Activated CD4-positive, alpha-beta T cell treated with anti-CD3 and anti-CD28 coated beads, Interleukin-2, amount 50 U/mL, for 1 hour (primary cell): ENCODE measurements at places on chromosomes 6 and 20.

GRCh38 chr20:9051508-9051907 lies 17.4 kb upstream of the PLCB4 start:
- DNase-seq, result no peak

- DNase-seq, result no peak
Observed at GRCh38 chr6:80148220-80148619, 41.7 kb downstream of the BCKDHB start.

DNA sequence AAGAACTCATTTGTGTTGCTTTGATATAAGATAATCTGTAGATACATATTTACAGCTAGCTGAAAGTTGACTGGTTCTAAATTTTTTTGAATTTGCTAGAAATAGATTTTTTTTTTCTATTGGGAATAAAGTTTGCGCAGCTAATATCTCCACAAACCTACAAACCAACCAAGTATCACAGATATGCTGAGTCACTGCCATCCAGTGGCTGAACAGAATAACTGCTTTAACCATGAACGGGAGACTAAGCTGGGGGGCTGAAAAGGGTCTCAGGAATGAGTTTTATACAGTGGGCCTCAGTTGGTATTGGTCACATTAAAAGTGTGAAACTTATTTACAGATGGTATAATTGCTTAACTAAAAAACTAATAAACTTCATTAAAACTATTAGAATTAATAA lies 326.7 kb upstream of the CNR1 start:
- no peak for DNase-seq

GRCh38 chr6:93639126-93639525 lies 219.8 kb upstream of the EPHA7 start:
- no peak for DNase-seq

- no peak for DNase-seq
Observed at GRCh38 chr6:56156643-56157042, 90.7 kb downstream of the COL21A1 start.

DNA sequence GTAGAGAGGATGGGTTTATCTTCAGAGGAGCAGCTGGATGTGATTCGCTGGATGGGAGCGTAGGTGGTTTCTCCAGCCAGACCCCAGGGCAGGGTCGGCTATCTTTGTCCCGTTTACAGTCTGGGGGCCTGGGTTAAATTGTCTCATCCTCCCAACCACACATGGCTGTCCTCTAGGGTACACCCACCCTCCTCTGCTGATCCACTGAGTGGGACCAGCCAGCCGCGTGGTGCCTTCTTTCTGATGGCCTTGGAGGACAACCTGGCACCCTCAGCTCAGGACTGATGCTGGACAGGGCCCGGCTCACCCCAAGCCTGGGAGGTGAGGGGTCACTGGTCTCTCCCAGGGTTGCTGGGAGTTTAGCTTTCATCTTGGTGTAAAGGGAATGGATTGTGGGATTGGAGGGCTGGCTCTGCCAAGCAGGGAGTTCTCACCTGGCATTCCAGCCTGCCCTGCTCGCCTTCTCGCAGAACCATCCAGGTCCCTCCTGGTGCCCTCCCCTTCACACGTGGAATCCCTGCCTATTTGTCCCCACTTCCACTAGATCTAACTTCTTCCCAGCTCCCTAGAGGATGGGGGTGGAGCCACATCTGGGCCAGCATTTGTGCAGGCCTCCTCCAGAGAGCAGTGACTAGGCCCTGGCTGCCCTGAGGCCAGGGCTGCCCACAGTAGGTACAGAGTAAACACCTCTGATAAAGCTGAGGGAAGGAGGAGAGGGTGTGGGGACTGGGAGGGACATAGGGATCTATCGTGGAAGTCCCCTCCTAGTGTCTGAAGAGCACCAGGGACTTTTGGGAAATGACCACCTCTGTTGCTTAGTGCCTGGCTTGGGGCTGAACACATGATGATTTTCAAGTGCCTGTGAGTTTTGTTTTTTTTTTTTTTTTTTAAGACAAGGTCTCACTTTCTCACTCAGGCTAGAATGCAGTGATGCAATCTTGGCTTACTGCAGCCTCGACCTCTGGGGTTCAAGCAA lies 1.6 kb downstream of the ITPR3 start:
- DNase-seq, result no peak

- peak; percentile 81 for DNase-seq
Observed at GRCh38 chr20:2102585-2103460, 1.2 kb downstream of the STK35 start.

GRCh38 chr20:6857927-6858326 lies 90.4 kb downstream of the BMP2 start:
- no peak for DNase-seq

DNA sequence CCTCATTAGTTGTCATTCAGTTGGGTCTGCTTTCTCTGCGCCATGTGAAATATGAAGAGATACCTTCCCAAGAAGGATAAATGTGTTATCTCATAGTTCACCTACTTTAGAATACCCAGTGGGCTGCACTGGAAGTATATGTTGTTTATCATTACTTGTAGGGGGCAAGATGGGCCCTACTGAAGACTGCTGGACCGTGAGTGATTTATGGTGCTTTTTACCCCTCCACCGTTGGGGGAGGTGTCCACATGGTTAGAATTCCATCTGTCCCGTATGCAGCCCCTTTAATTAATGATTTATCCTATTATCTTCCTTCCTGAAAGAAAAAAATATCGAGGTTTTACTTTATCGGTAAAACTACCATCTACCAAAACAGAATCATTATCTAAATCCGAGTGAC lies 97.0 kb downstream of the TSHZ2 start:
- no peak for DNase-seq

DNA sequence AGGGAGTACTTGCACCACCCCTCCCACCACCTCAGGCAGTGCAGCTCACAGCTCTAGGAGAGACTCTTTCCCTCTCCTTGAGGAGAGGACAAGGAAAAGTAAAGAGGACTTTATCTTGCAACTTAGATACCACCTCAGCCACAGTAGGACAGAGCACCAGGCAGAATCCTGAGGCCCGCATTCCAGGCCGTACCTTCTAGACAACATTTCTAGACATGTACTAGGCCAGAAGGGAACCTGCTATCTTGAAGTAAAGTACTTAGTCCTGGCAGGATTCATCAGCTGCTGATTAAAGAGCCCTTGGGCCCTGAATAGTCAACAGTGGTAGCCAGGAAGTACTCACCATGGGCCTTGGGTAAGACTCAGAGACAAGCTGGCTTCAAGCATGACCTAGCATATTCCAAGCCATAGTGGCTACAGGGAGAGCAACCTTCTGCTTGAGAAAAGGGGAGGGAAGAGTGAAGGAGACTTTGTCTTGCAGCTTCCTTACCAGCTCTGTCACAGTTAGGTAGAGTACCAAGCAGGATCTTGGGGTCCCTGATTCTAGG lies 384.4 kb upstream of the RNF217 start:
- DNase-seq, result no peak

DNA sequence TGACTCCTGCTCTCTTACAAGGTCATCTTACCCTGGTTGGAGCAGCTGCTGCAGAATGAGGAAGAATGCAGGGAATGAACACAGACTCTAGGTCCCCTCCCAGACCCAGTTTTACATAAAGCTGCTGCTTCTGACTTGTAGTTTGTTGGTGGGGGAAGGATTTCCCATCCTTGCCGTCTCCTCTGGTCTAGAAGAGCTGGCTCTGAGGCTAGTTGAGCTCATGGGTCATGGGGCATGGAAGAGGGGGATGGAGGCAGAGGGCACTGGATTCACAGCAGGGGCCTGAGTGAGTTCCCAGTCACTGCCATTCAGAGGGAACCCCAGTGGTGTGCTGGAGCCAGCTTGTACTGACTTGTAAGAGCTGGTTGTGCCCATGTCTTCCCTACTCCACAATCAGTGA lies 9.2 kb upstream of the GUCA1A start:
- no peak for DNase-seq

GRCh38 chr6:40353967-40354452 lies 233.2 kb downstream of the LRFN2 start:
- DNase-seq, result no peak

DNA sequence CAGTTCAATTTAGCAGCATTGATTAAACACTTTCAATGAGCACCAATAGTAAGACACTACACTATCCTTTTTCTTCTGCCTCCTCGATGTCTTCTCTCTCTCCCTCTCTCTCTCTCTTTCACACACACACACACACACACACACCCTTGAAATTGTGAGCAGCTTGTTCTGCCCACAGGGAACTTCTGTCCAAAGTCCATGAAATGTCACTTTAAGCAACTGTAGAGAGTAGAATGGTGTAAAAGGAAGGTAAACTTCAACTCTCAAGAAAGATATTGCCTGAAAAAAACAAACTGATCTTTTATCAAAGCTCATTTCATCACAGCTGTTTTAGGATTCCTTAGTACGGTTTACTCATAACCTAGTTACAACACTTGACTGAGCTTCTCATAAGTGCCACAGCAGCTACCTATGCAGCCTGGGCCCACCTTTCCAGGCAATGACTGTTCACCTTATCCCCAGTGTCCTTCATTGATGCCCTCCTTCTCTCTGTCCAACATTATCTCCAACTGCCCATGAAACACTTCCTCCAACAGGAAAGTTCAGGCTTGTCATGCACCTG lies 107.0 kb downstream of the TNFRSF21 start:
- no peak for DNase-seq

GRCh38 chr6:85126485-85127167 lies 323.3 kb upstream of the NT5E start:
- DNase-seq, result no peak

DNA sequence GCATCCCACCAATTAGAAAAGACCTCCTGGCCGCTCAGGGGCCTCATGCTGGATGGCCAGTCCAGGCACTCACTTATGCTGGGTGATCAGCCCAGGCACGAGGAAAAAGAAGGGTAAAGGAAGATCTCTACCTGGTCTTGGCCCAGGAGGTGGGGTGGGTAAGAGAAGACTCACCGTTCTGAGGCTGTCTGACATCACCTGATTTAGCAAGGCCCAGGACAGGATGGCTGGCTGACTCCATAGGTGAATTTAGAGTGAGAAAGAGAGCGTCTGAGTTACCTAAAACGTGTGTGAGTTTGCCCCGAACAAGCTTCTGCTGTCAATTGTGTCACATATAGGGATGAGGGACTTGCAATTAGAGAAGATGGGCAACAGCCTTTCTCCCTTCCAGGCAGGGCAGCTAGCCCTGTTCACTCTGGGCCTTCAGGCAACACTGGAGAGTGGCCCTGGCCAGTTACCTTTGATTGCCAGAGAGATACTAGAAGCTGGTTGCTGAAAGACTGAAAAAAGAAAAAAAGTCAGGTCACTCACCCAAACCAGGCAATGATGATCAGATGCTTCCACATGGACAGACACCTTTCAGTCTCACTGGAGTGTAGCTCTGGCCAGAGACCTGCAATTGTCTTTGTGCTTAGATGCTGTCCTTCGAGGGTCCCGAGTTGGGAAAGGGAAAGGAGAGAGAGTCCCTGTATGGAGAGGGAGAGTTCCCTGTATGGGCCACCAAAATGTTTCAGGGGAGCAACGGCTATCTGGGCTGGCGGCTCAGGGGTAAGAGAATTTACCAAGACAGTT lies 35.7 kb upstream of the IER3 start:
- no peak for DNase-seq

GRCh38 chr6:42136508-42137193 lies 5.8 kb downstream of the C6orf132 start:
- DNase-seq, result no peak

DNA sequence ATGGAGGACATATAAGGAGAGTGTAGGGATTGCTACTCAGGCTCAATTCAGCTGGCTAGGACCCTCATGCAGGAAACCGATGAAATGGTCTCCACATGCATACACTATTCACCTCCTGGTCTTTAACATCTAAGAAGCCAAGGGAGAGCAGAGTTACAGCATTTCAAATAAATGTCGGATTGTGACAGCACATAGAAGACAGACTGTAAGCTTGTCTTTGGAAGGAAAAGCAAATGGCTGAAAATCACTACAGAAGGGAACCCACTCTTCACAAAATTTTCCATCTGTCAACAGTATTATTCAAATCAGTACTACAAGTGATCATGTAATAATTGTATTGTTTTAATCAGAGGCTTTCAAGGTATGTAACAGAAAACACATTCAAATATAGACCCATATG lies 72.9 kb downstream of the ATG5 start:
- no peak for DNase-seq

DNA sequence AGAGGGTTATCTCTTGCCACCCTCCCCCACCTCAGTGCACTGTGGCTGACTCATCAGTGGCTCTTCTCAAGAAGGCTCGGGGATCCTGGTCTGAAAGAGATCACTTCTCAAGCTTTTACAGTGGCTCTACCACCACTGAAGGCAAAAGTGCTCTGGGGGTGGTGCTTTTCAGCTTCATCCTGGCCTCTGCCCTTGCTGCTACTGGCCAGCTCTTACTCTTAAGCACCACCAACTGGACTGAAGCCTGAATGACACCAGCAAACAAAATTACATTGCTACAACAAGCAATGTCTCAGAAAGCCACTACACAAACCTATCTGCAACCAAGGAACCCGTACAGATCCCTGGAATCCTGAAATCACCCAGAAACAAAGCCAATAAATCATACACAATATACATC lies 402.1 kb downstream of the EPHA7 start:
- DNase-seq, result no peak

- no peak for DNase-seq
Observed at GRCh38 chr6:90859612-90860011, 272.7 kb upstream of the MAP3K7 start.

- DNase-seq, result no peak
Observed at GRCh38 chr6:119241111-119241465, 108.5 kb downstream of the MAN1A1 start.

- DNase-seq, result no peak
Observed at GRCh38 chr6:1110941-1111349, 201.0 kb upstream of the FOXQ1 start.

GRCh38 chr20:6122873-6123648 lies at the start of gene FERMT1:
Gene FERMT1 (minus strand): TSS chr20:6123030. CDS start chr20:6119554, 3,476 bp downstream.
- peak; percentile 2 for DNase-seq

DNA sequence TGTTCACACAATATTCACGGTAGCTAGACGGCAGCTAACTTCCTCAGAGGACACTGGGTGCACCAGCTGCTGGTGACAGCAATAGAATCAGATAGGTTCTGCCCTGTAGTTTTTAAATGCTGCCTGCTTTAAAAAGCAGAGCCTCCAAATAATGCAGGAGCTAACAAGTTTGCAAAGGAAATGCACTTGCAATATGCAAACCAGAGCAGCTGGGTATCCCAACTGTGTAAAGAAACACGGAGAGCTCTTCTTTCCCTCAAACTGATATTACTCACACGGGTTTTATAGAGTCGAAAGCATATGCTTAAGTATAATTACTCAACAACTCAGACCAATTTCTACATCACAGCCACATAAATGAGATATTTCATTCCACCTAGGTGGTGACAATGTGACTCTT lies 432.7 kb downstream of the TFAP2A start:
- DNase-seq, result no peak

GRCh38 chr20:53195876-53196610 lies 223.9 kb downstream of the TSHZ2 start:
- DNase-seq, result no peak
